Activated CD8-positive, alpha-beta memory T cell treated with anti-CD3 and anti-CD28 coated beads, Interleukin-2, amount 50 U/mL, for 4 hours (primary cell): ENCODE measurements at places on chromosomes 7 and 10.
A peak's percentile ranks its signal among the peaks of the same experiment; 100 is the strongest.

DNA sequence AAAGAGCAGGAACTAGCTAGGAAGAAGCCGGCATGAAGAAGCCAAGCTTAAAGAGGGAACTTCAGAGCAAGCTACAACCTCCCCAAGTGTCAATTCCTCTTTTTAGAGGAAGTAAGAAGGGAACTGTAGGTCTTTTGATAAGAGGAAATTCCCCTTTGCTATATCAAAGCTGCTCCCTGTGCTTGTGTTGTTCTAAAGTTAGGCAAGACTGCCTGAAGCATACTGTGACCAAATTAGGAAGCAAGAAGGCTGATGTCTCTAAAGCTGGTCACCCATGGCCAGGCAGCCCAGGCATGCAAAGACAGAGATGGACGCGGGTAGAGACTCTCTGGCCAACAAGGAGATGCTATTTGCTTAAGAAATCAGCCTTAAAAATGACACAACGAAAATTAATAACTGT lies 87.9 kb downstream of the RNF216 start:
- DNase-seq, result no peak

DNA sequence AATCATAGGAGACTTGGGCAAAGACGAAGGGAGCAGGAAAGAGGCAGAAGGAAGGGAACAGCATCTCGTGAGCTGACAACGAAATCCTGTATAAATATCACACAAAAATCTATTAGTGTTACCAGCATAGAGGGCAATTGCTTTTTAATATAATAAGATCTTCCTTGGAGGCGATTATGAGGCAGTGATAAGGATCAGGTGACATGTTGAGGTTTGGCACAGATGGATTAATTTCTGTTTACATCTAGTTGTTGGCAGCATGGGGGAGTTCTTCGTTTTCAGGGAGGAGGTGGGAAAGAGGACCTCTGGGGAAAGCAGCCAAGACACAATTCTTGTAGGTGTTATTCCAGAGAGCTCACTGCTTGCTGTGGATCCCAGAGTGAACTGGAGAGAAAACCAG lies 163.8 kb downstream of the PLXNA4 start:
- DNase-seq, result no peak

GRCh38 chr7:124388751-124389150 lies 355.9 kb upstream of the TMEM229A start:
- no peak for DNase-seq

- DNase-seq, result no peak
Observed at GRCh38 chr10:47071891-47072290, 160.7 kb downstream of the PTPN20 start.

GRCh38 chr7:38394660-38395059 lies 121.2 kb upstream of the TARP start:
- no peak for DNase-seq

DNA sequence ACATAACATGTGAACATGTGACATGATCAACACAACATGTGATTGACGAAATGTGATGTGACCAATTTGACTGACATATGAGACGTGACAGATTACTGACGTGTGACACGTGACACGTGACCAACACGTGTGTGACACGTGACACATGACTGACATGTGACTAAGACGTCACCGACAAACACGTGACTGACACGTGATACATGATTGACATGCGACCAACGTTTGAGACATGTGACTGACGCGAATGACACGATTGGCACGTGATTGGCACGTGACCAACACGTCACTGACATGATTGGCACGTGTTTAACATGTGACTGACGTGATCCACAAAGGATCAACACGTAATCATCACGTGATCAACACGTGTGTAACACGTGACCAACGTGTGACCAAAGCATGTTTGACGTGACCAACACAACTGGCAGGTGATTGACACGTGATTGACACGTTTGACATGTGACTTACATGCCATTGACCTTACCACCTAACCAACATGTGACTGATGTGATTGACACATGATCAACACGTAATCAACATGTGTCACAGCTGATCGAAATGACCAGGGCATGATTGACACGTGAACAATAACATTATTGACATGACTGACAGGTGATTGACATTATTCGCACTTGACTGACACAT lies 23.7 kb downstream of the CRPPA start:
- DNase-seq, result no peak

- DNase-seq, result peak; percentile 58
Observed at GRCh38 chr10:102642736-102643335, 1.4 kb upstream of the TRIM8 start.

DNA sequence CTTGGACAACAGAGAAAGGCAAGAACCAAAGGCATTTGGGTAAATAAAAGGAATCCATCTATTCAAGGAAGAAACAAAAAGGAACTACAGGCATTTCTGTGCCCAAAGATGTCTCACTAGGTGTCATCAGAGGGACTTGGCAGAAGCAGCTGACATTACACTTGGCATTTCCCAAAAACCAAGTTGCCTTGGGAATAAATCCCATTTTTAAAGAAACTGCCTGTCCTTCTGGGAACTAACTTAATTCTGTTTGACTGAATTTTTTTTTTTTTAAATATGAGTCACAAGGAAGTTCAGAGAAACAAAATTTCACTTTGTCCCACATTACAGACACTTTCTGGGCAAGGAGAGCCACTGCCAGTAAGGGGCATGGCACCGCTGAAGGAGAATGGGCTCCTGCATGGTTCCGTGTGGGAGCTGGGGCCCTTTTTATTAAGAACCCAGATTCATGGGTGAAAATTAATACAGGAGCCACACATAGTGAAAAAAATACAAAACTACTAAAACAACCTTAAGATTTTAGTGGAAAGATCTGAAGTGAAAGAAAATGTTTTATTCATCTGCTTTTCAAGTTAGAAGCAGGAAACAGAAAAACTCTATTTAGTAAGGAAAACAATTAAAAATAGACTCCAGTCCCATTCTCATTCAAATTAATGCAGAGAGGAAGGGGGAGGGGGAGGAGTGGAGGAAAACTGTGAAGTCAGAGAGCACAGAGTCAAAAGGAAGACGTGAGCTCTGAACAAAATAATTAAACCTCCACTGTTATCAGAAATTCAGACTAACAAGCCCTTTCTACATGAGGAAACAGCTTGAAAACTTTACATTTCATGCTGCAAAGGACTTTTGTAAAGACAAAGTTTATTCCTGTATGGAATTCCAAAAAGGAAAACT lies 118.4 kb upstream of the PDLIM1 start:
- DNase-seq, result no peak

GRCh38 chr7:102285540-102286236 lies 980 bp upstream of the SH2B2 start:
- DNase-seq, result no peak

DNA sequence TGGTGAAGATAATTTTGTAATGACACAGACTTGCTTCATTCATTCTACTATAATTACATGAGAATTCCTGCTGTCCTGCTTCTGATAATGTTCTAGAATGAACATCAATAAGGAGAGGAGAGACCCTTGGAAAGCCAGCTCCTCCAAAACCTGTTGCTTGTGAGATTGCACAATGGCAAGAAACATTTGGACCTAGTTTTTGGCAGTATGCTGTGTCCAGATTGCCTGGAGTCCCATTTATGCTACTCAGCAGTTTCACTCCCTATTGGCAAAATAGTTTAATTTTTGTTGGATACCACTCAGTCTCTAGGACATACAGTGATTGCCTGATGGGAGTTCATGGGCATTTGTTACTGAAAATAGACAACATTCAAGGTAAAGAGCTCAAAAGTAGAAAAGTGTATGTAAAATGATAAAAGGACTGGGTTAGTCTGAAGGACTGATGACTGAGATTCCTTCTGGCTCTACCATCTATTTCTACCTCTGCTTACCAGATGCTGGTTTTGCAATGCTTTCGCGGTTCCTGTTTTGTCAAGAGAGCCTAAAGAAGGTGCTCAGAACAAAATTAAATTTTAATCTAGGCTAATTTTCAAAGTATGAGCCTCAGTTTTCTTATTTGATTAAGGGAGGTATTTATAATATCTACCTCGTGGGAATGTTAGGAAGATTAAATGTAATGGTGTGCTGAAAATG lies 8.0 kb upstream of the ACTR3B start:
- DNase-seq, result no peak
